ENCODE measurements at places on chromosomes 2 and 18.

DNA sequence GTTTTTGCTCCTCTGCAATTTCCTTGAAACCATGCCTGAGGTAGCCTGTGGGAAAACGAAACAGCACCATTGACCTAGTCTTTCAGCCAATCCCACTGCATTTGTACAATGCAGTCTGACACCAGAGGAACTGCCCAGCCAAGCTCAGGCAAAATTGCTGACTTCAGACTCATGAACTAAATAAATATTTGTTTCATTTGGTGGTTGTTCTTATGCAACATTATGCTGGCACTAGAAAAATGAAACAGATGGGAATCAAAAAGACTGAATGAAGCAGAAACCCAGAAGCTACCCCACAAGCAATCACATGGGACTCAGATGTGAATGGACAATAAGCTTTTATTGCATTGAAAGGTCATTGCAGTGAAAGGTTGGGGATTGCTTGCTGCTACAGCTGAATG lies 1.7 kb downstream of the NAT8 start:
- DNase-seq: no peak

GRCh38 chr2:106073678-106074406 lies 120.3 kb downstream of the UXS1 start:
- DNase-seq: no peak

DNA sequence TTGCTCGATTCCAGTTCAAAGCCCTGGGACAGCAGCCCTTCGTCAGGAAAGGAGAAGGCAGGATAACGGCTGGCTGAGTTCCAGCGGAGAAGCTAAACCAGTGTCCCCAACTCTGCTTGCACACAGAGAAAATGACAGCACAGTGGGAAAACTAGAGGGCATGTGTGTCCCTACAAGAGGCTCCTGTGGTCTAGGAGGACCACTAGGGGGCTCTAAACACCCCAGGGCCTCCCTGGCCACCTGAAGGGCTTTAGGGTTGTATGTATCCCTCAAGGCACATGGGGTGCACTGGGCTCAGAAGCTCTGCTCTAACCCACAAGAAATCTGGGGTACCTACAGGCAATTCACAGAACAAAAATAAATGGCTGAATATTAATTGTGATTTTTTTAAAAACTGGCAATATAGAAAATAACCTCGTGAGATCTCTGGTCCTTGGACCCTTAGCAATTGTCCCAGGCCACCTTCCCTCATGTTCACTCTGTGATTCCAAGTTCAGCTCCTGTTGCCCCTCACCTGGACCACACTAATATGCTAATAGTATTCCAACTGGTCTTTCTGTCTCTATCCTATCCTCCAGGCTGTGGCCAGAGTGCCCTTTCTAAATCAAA lies 17.5 kb downstream of the STAT1 start:
- DNase-seq: no peak

- DNase-seq: no peak
Observed at GRCh38 chr18:50340078-50340477, 34.8 kb upstream of the SKA1 start.

- no peak for DNase-seq
Observed at GRCh38 chr18:5152343-5153020, 44.6 kb downstream of the AKAIN1 start.

DNA sequence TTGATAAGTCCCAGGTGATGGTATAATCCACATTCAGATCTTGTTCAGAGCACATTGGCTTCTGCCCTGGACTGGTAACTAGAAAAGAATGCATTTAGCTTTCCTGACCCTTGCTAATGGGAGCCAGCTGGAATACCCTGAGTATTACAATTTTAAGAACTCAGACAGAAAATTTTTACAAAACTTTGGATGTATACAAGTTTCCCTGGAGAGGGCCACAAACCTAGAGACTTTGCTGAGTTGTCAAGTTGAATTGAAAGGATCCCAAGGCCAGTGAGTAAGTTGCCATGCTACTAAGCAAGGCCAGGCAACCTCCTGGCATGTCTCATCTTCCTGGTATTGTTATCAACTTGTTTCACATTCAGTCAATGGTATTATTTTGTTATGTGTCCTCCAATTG lies 20.0 kb upstream of the NABP1 start:
- DNase-seq: no peak

- no peak for DNase-seq
Observed at GRCh38 chr18:45821026-45821425, 4.4 kb upstream of the SIGLEC15 start.

GRCh38 chr2:46351098-46351749 lies 54.0 kb downstream of the EPAS1 start:
- no peak for DNase-seq

GRCh38 chr18:46071653-46072375 lies at the start of gene PSTPIP2:
PSTPIP2 (minus strand) TSS chr18:46072260; CDS start chr18:46072188, 72 bp downstream.
- DNase-seq: peak; percentile 65

- no peak for DNase-seq
Observed at GRCh38 chr2:55482186-55482884, 37.2 kb upstream of the CFAP36 start.

DNA sequence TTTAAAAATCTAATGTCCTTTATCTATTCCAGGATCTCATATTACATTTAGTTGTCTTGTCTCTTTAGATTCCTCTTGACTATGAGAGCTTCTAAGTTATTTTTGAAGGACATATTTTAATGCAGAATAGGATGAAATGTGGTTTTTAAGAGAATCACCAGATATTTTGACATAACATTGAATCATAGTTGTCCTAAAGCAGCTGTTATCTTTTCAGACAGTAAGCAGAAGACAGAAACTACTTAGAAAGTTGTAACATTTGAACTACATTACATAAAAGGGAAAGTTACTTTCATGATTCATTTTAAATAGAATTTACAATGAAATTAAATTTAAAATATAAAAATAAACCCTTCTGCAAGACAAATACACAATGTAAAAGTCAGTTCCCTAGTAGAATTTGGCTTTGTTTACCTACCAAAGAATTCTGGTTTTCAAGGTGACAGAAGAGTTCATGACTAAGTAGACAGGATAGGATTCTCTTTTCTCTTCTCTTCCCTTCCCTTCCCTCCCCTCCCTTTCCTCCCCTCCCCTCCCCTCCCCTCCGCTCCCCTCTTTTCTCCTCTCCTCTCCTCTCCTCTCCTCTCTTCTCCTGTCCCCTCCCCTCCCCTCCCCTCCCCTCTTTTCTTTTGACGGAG lies 186.0 kb downstream of the DIS3L2 start:
- no peak for DNase-seq

GRCh38 chr18:48852794-48853193 lies 98.0 kb downstream of the SMAD7 start:
- DNase-seq: no peak

All from activated CD4-positive, alpha-beta T cell treated with anti-CD3 and anti-CD28 coated beads, Interleukin-2, amount 50 U/mL, for 4 hours (primary cell).